ENCODE measurements at places on chromosomes 6 and 20.

- DNase-seq, result peak; percentile 7
Observed at GRCh38 chr6:28383235-28384142, 16.1 kb downstream of the ZSCAN12 start.

GRCh38 chr20:64106981-64107735 lies at the start of gene NPBWR2:
TSS of gene NPBWR2 (minus strand) at chr20:64107565. CDS start at chr20:64106831, 734 bp downstream.
- no peak for DNase-seq

DNA sequence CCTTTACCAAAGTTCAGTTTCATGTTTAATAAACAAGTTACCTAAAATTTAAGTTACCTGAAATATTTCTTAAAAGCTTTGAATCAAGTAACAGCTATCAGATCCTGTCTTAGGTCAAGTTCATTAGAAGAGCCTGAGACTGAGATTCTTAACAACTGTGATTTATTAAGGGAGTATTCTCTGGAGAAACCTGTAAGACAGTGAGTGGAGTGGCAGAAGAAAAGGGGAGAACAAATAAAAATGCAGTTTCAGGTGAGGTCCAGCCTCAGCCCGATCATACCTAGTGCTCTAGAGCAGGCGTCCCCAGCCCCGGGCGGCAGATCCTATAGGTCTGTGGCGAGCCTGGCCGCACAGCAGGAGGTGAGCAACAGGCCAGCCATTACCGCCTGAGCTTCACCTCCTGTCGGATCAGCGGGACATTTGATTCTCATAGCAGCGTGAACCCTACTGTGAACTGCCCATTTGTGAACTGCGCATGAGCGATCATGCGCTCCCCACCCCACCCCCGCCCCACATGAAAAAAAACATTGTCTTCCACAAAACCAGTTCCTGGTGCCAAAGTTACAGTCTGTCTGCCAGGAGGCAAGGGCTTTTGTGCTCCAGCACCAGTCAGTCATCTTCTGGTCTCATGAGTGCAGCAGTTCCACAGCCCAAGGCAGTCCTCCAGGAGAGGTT lies 59.2 kb upstream of the ADGRB3 start:
- DNase-seq, result no peak

DNA sequence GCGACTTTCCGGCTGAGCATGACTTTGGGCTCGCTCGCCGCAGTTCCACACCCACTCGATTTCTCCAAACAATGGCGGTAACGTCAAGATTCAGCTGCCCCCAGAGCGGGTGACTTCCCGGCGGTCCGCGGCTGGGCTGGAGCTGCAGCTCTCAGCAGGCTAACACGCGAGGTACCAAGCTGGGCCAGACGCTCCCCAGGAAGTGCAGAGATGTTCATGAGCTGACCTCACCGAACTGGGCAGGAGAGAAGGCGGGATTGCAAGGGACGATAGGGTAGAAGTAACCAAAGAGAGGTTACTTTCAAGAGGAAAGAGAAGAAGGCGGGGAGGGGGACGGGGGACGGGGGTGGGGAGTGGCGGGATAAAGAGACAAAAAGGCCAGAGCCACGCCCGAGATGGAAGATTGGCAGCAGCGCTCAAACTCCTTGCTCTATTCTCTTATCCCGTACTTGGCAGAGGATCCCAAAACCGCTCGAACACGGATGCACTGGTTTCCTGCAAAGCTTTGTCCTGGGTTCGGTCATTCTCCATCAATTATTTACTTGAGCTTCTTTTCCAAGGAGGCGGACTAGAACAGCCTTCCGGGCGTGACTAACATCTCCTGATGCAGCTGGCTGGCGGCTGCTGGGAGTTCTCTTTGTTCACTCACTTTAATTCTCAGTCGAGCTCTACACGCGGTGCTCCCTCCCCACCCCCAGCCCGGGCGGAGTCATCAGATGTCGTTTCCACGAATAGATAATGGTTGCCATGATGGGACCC lies at the start of gene MTCL3:
MTCL3 (minus strand) TSS at position 626 of the 759 bp plus-strand sequence.
- DNase-seq, result no peak

GRCh38 chr6:154471609-154472362 lies 38.7 kb downstream of the CNKSR3 start:
- DNase-seq, result no peak

GRCh38 chr6:166929542-166930189 lies 26.7 kb downstream of the RNASET2 start:
- no peak for DNase-seq

DNA sequence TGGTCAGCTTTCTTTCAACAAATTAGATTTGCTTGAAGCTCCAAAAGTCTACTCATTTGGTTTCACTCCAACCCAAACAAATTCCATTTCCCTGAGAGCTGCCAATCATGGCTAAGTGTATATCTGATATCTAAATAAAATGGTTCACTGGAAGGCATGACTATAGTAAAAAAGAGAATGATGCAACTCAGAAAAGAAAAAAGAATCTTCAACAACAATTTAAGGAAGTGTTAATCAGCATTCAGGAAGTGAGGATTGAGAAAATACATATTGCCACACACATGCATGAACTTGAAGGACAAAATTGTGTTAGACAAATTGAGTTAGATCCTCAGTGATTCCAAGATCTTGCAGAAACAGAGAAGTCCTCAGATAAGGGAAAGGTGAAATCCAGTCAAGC lies 972.9 kb upstream of the FLRT3 start:
- DNase-seq, result no peak

DNA sequence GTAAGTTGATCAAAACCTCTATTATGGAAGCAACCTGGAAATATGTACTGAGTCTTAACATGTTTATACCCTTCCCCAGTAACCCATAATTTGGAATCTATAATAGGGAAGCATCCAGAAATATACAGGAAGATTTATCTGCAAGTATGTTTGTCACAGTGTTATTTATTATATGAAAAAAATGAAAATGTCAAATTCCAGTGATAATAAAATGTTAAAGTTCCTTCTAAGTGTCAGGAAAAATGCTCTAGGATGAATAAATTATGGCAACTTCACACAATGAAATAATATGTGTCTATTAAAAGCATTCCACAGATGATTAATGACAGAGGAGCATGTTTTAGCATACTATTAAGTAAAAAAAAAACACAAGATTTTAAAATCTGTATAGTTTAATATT lies 237.7 kb upstream of the PRND start:
- no peak for DNase-seq

DNA sequence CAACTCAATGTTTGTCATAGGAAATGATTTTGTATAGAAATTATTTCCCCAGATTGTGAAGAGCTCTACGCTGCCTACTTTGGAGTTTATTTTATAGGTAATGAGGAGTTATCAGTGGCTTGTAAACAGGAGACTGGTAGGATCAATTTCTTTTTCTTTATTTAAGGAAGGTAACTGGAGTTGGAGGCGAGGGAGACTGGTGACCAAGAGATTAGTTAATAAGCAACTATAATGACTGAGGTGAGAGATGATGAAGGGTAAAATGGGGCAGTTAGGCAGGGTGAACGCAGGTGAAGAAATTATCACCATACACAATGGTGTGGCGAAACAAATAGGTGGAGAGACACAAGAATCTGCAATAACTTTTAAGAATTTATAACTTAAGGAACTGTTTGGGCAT lies 100.2 kb downstream of the PRKN start:
- no peak for DNase-seq

Measured in activated naive CD4-positive, alpha-beta T cell (primary cell).